ENCODE measurements at places on chromosomes 16 and 17. TPM values are rescaled to one million over a fixed set of nuclear protein-coding genes. Genes with fewer than 3 reads are reported as not detected.
A peak's percentile ranks its signal among the peaks of the same experiment; 100 is the strongest.

DNA sequence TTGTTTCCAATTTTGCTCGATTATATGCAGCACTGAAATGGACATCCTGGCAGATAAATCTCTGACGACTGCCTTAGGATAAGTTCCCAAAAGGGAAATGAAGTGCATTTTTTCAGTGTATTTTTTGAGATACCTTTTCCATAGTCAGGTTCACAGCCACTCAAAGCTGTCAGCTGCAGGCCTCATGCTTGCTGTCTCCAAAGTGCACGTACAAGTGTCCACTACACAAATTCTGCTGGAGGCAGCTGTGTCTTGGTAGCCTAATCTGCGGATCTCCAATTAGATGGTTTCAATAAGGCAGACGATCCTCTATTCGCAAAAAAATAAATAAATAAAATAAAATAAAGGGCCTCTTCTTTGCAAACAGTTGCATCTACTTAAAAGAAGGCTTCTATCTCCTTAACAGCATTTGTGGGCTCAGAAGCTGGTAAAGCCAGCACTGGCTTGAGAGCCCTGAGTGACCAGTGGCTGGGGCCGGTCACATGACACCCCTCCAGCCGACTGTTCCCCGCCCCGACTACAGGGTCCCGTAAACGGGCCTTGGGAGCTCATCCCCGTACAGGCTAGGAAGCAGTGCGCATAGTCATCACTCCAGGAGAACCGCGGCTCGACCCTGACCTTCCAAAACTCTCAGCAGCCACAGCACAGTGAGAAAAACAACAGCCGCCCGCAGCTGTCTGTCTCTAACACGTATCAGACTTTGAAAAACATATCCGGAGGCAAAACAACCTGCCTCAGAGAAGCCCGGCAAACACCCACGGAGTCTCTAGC, 18.8 kb downstream of the RPH3AL start:
- peak; percentile 87 for DNase-seq

The MT4 gene
- total RNA-seq: not detected

DNA sequence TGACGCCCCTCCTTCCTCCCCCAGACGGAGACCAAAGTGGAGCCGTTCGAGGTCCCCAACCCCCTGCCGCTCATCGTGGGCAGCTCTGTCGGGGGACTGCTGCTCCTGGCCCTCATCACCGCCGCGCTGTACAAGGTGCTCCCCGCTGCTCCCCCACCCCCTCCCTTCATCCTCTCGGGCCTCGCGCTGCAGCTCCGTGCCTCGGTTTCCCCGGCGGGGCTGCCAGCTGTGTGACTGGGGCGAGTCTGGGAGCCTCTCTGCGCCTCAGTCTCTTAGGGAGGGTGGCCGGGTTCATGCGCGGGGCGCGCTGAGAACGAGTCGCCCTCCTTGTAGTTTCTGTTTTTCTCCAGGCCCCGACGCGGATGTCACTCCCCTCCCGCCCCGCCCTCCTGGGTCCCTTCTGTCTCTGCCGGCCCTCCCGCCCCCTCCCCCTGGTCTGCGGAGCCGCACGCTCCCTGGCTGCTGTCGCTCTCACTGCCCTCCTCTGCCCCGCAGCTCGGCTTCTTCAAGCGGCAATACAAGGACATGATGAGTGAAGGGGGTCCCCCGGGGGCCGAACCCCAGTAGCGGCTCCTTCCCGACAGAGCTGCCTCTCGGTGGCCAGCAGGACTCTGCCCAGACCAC, 23.7 kb upstream of the ITGAX start:
- no peak for DNase-seq

GRCh38 chr16:17803625-17804410, 333.1 kb upstream of the XYLT1 start:
- DNase-seq: no peak

The UNC45B gene
- total RNA-seq: 223 TPM

GRCh38 chr16:427250-427649, 1.8 kb downstream of the RAB11FIP3 start:
- DNase-seq: no peak

DNA sequence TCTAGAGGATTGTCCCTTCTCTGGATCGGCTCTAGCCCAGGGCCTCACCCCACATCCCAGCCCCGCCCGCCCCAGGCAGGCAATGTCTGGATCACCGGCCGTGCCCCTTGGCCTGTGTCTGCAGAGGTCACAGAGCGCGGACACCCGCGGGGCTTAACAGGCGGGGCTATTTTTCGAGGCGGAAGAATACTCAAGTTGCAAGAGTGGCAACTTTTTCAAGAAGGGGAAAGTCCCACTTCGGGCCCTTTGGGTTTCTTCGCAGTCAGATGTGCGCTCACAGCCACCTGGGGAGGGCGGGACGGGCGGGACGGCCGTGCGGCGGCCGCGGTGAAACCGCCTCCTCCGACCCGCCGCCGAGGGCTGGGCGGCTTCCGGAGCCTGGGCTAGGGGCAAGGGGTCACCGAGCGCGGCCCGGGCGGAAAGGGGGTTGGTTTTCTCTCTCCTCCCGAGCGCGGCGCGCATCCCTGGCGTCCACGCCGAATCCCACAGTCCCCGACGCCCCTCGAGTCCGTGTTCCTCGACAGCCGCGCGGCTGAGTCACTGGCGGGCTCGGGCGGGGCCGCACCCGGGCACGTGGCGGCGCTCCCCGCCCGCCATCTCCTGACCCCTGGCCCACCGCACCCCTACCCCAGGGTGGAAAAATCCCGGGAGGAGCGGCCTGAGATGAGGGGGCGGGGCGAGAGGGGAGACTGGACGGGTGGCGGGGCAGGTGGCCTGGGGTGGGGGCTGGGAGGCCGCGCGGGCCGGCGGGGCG, 1.2 kb upstream of the PFN1 start:
- peak; percentile 85 for DNase-seq

DNA sequence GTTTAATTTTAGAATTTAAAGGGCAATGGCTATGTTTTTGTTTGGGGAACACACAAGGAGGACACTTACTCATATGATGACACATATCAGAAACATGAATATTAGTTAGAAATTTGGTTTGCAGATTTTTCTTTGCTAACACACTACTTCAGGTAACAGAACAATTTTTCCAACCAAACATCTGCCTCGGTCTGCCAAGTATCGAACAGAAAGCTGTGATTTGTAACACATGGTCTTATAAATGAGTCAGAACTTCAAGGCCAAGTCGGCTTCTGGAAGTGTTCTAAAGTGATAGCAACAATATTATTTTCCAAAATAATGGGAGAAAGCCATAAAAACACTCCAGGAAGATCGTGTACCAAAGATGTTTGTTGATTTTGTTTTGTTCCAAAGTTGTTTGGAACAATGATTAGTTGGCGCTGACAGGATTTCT, 75.9 kb upstream of the PMFBP1 start:
- no peak for DNase-seq

GRCh38 chr16:89863741-89864526, 9.5 kb upstream of the TCF25 start:
- peak; percentile 67 for DNase-seq

DNA sequence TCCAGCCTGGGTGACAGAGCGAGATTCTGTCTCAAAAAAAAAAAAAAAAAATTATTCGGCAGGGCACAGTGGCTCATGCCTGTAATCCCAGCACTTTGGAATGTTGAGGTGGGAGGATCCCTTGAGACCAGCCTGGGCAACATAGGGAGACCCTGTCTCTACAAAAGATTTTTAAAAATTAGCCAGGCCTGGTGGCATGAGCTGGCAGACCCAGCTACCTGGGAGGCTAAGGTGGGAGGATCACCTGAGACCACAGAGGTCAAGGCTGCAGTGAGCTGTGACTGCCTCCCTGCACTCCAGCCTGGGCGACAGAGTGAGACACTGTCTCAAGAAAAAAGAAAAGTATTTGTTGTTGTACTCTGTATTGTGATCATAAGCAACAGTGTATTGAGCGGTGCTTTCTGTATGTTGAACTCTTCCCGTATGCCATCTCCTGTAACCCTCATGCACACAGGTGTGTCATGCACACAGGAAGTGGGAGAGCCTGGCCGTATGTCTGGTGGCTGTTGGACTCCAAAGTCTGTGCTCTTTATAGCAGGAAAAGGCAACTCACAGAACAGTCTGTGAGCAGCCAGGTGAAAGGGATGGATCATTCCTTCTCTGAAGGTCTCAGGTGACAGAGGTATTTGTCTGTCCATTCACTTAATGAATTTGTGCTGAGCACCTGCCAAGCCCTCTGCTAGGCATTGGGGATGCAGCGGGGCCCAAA, 17.1 kb downstream of the CDH1 start:
- no peak for DNase-seq

All from Right ventricle myocardium superior (tissue), 1 donor.